ENCODE measurements at places on chromosomes 12 and 14. TPM values are rescaled to one million over a fixed set of nuclear protein-coding genes. Genes with fewer than 3 reads are reported as not detected.

KLRK1 gene
- not detected for total RNA-seq

GALNT4 gene
- 3.3 TPM for total RNA-seq

GRCh38 chr12:9068600-9068999 lies 47.1 kb downstream of the A2M start:
- no peak for DNase-seq

- no peak for DNase-seq
These were observed 2.3 kb downstream of the TAS2R46 start for GRCh38 chr12:11059784-11060183.

GRCh38 chr12:27555925-27556778 lies 32.1 kb downstream of the PPFIBP1 start:
- no peak for DNase-seq
